ENCODE measurements at places on chromosomes 4 and X.

GRCh38 chrX:152942077-152942442 is 44.2 kb downstream of the ZNF185 start:
- DNase-seq = no peak

- no peak for DNase-seq
Measured at GRCh38 chr4:3498901-3499510, 33.2 kb downstream of the LRPAP1 start.

DNA sequence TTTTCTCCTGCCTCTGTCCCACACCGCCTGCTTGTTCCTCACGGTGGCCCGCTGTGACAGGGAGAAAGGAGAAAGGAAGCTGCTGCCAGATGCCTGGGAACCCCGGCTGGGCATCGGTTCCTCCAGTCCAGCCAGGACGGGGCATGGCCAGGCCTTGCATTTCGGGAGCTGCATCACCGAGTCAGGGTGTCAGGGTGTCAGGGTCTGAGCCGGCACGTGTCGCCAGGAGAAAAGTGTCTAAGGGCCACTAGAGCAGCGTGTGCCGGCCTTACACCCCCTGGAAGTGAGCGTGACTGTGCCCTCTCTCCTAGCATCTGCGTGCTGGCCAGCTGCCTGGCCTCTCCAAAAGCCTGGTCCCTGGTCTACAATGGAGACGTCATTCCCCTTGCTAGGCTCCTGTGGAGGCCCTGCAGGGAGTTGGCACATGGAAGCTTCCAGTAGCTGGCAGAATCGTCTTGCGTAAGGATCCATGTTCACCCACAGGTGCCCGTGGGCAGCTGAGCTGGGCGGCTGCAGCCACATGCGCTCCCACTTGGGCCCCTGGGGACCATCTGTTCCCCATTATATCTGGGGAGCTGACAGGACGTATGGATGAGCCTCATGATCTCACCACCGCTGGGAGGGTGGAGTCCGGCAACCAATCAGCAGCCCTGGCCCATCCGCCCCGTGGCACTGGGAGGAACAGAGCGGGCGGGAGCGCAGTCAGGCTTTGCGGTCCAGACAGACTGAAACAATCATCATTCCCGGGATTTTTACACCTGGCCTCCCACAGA is 39.9 kb upstream of the HMX1 start:
- DNase-seq = no peak

- no peak for DNase-seq
Measured at GRCh38 chr4:176959980-176960379, 167.3 kb upstream of the VEGFC start.

GRCh38 chr4:130705023-130705422 is 1609.1 kb downstream of the C4orf33 start:
- DNase-seq = no peak
